Fibroblast of mammary gland (primary cell): ENCODE measurements at places on chromosomes 7 and 10.

DNA sequence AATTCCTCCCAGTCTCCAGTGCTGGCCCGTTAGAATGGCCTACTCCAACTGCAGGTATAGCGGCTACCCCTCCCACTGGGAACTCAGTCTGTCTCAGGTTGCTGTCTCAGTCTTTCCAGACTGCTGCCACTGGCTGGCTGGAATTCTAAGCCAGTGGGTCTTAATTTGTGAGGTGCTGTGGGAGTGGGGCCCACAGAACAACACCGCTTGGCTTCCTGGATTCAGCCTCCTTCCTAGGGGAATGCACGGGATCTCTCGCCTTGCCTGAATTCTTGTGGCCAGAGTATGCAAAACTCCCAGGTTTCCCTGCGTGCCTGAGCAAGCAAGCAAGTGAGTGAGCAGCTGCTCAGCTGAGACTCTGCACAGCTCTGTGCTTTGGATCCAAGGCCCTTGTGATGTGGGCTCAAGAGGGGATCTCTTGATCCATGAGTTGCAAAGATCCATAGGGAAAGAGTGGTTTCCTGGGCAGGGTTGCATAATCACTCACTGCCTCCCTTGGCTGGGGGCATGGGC is 41.5 kb upstream of the GPR141 start:
- no peak for DNase-seq

DNA sequence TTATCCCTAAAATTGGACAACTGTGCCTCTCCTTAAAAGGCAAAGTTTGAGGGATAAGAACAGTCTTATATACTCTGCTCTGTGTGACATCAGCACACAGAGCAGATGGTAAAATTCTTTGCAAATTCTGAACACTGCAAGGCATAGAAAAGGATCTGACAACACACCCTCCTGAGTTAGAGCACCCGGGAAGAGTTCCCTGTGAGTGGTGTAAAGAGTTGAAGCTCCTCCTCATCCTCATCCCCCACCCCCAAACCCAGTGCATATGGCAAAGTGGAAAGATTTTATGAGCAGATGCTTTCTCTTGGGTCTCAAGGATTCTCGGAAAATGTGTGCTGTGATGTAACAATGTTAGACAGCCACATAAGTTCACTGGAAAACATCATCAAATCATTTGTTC is 40.0 kb upstream of the DGKI start:
- DNase-seq, result no peak

- DNase-seq, result no peak
These were observed 51.5 kb downstream of the DOCK1 start for GRCh38 chr10:126956712-126957108.

DNA sequence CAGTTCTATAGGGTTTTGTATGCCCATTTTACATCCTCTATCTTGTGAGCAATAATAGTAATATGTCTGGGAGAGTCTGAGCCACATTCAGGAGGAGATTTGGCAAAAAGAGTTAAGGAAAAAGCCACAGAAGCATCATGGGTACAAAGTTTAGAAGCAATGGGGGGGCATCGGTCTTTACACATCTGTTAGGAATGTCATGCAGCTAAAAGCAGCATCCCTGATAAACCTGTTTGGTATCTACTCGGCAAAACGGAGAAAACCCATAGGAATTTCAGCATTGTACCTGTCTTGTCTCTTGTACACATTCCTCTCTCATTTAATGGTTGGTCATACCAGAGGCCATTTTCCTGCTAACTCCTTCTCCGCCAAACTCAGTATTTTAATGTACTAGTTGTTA is 12.5 kb upstream of the HERPUD2 start:
- no peak for DNase-seq

DNA sequence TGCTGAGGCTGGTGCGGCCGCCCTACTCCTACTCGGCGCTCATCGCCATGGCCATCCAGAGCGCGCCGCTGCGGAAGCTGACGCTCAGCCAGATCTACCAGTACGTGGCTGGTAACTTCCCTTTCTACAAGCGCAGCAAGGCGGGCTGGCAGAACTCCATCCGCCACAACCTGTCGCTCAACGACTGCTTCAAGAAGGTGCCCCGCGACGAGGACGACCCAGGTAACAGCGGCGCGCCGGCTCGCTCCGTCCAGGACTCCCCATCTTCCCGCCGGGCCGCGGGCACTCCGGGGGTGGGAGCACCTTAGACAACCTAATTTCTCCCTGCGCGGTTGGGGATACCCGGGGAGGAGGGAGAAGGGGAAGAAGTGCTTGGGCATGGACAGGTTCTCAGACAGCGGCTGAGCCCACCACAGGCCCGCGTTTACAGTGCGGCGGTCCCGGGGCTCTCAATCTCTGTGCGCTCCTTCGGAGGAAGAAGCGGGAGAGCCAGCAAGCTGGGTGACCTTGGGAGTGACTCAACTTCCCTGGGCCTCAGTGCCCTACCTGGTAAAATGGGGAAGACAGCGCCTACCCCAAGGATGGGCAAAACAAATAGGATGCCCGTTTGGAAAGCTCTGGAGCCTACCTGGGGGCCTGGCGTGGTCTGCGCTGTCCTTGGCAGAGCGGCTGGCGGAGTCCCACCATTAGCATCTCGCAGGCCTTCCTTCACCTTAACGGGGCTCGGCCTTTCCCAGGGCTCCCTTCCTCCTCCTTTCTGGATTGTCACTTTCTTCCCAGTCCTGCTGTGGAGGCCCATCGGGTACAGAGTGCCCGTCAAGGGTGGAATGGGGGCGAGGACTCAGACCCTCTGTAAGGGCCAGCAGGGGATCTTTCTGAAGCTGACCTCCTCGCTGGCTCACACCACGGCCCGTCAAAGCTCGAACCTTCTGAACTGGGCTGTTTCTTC is 852 bp downstream of the FOXI2 start:
- no peak for DNase-seq

- DNase-seq, result no peak
These were observed 221.3 kb downstream of the PTPRN2 start for GRCh38 chr7:158366346-158366745.

DNA sequence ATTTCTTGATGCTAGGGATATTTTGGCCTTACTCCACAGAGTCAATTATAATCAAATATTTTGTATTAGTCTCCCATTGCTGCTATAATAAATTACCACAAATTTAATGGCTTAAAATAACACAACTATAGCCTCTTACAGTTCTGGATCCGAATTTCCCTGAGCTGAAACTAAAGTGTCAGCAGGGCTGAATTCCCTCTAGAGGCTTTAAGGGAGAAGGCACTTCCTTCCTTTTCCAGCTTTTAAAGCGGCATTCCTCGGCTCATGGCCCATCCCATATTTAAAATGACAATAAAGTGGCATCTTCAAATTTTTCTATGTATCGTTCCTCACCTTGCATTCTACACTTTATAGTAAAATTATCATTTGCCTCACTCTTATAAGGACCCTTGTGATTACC is 421.4 kb upstream of the ZWINT start:
- no peak for DNase-seq

DNA sequence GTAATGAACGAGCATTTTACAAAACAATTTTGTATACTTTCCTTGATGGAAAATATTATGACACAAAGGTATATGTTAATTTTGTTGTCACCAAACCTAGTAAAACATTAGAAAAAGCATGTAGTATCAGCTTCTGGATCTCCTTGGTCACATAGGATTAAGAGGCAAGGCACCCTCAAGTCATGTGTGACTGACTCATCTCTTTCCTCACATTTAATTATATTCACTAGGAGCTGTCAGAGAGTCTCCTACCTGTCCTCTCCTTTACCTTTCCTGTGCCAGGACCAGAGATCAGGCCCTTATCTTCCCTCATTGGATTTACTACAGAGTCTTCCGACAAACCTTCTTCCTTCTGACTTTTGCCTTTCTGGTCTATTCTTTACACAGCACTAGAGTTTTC is 111.3 kb upstream of the RPA3 start:
- no peak for DNase-seq

DNA sequence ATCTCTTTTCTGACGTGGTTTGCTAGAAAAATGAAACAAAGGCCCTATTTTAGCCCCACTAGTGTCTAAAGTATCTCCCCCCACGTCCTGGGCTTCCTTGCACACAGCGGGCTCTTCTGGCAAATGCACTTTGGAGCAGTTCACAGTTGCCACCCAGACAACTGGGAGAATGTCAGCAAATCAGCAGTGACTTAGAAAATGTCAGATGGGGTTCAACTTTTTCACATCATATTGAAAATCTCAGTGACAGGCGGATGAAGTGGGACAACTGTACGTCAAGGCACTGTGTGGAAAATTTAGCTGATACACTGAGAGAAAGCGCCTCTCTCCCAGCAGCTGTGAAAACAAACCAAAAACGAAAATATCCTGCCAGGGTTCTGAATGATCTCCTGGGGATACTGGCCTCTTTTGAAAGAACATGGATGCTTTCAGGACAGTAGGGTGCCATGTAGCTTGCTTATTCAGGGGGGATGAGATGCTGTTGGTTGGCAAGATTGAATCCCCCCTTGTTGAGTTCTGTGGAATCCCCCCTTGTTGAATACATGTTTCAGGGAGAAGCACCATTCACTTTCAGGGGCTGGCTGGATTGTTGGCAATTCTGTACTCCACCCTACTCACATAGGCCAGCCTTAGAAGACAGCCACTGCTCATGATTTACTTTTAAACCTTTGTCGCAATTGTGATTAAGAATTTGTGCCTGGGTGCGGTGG is 372.8 kb upstream of the CELF2 start:
- DNase-seq, result peak; percentile 38

- DNase-seq, result no peak
These were observed 2.0 kb downstream of the HPSE2 start for GRCh38 chr10:99233689-99234037.

GRCh38 chr10:88138319-88138848 is 275.0 kb downstream of the PTEN start:
- DNase-seq, result no peak

DNA sequence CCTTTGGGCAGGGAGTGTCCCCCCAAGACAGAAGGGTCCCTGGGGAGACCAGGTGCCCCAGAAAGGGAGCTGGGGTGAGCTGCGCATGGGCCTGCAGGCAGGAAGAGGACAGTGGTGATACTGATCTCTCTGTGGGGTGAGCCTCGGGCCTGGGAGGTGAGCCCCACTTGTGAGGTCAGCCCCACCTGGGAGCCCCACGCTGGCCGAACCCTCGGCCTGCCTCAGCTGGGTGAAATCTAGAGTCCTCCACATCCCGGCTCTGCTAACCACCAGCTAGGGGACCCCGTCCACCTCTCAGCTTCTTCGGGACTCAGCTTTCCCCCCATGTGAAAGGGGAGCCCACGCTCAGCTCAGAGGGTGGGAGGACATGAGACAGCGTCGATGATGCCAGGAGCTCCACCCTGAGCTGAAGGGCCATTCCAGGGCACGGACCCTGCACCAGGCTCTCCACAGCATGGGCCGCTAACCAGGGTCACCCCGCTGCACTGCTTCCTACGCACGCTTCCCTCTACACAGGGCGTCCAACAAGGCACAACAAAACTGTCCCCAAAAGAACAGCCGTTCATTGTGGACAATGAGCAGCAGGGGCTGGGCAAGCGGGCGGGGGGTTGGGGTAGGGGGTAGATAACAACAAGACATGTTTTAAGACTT is 48.7 kb downstream of the CAMK2B start:
- DNase-seq, result no peak

DNA sequence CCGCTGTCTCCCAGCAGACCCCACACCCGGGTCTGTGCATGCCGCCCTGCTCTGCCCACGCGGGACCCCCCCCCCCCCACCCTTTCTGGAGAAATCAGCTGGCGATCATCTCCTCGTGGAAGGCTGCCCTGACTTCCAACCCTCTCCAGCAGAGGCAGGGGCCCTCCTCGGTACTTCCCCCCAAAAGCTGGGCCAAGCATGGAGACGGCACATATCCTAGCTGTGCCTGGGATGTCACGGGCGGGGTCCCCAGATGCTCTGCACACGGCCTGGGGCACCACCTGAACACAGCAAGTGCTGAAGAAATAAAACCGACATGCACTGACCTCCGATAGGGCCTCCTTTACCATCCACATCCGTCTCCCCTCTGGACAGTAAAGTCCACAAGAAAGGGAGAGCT is 96.0 kb downstream of the DIP2C start:
- DNase-seq, result no peak

GRCh38 chr7:93476491-93477344 is 97.8 kb downstream of the CALCR start:
- DNase-seq, result no peak

DNA sequence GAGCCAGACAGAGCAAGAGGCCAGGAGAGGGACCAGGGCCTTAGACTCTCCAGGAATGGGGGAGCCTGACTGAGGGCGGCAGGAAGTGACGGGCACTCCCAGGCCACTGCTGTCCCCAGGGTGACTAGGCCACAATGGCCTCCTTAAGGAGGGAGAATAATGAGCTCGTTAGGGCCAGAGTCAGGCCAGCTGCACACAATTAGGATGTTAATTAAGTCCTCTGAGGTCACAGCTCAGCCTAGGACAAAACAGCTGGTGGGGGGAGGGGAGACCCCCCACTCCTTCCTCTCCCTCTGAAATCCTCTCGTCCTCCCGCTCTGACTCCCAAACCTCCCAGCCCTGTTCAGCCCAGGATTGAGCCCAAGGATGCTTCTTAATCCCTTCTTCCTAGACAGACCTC is 143.0 kb downstream of the NEURL1 start:
- no peak for DNase-seq

GRCh38 chr10:119608316-119609155 is 11.8 kb upstream of the TIAL1 start:
- peak; percentile 27 for DNase-seq

- peak; percentile 88 for DNase-seq
These were observed 59.4 kb downstream of the SEMA3C start for GRCh38 chr7:80859272-80859970.

GRCh38 chr7:124030964-124031363 is 1.9 kb downstream of the TMEM229A start:
- no peak for DNase-seq

DNA sequence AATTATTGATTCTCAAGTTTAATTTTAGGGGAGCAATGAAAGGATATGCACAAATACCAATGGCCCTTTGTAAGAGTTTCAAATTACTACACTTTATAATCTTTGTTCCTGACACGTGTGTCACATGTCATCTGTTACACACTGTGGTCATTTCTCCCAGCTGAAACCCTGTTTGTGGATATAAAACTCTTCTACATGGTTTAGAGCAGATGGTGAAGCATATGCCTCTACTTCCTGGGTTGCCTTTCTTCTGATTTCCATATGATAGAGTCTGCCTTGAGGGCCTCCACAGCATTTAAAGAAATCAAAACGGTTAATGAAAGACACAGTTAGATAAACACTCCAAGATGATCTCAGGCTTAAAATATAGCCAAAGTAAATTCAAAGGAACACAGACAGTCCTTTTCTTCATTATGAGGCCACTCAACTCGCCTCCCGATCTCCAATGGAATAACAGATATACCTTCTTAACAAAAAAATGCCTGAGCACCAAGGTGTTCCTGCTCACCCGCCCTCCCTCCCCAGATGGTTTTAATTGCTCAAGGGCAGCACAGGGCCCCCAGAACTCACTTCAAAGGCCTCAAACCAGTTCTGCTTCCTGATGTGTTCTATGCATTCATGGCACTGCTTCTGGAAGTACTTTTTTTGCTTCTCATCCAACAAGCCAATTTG is 75.0 kb downstream of the CPVL start:
- no peak for DNase-seq

GRCh38 chr10:118692872-118693271 is 61.9 kb downstream of the CACUL1 start:
- DNase-seq, result peak; percentile 98

GRCh38 chr10:78306358-78306757 is 272.7 kb downstream of the RPS24 start:
- no peak for DNase-seq
